ENCODE measurements at places on chromosomes 3 and 15.

GRCh38 chr15:35243758-35244157, 158.7 kb upstream of the NANOGP8 start:
- no peak for DNase-seq

GRCh38 chr15:41827290-41827879, 507 bp upstream of the JMJD7 start:
- no peak for DNase-seq

- DNase-seq: no peak
These were observed 30.7 kb upstream of the CYP11A1 start for GRCh38 chr15:74398183-74398582.

DNA sequence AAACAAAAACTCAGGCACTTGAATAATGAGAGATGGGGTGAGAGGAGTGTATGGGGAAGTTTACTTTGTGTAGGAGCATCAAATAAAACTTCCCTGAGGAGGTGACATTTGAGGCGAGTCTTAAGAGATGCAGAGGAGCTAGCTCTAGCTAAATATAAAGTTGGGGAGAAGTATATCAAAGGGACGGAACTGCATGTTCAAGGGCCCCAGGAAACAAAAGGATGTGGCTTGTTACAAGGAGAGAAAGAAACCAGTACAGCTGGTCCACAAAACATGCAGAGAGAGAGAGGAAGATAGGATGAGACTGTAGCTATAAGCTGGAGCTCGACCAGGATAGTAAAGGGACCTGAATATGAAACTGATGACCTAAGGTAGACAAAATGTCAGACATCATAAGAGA, 17.6 kb downstream of the FEZF2 start:
- DNase-seq: no peak

GRCh38 chr15:64673866-64674265, 101.5 kb downstream of the RBPMS2 start:
- no peak for DNase-seq

DNA sequence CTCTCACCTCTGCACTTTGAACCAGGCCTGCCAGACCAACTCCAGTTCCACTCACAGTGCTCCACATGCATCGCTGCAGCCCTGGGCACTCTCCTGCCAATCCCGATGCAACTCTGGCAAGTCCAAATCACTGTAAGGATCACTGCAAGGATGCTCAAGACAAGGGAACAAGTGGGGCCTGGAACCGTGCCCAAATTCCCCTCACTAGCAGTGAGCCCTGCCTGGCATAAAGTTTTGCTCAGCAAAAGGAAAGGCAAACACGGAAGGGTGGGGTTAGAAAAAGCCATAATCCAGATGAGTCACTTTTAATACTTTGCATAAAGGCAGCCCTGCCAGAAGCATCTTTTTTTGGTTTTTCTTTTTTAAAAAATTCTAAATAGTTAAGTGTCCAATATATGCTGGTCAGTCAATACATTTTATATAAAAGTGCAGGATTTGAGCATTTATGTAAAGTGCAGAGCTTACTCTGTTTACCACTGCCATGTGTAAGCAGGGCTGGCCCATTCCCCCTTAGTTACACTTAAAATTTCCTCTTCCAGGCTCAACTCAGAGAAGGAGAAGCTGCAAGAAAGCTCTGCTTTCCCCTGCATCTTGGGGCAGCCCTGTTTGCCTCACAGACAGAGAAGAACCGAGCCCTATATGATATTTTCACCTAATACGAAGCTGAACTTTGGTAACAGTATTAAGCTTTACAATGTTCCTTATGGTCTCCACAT, 102.2 kb downstream of the CD47 start:
- DNase-seq: peak; percentile 13

DNA sequence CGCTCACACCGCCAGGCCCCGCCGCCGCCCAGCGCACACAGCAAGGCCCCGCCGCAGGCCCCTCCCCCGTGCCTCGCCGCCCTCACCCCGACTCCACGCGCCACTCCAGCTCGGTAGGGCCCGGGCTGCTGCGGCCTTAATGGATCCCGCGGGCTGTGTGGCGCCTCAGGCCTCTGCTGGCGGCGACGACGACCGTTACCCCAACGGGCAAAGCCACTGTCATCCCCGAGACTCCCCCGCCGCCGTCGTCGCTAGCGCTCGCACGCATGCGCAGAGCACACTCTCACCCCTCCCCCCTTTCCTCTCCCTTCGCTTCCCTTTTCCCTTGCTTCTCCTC, at the start of gene MSL2:
MSL2 (minus strand) TSS at position 272 of the 337 bp plus-strand sequence. CDS start 1,222 bp downstream, outside the sequence.
- peak; percentile 75 for DNase-seq

GRCh38 chr15:89490081-89490813, 6.1 kb downstream of the RHCG start:
- DNase-seq: no peak

GRCh38 chr15:70504299-70504951, 258.9 kb downstream of the UACA start:
- DNase-seq: peak; percentile 72

- DNase-seq: no peak
These were observed at the start of gene ATP2B2 for GRCh38 chr3:10505050-10505790. Gene ATP2B2, minus strand, starts transcription at chr3:10505586. Its CDS starts 56,043 bp downstream, at chr3:10449543.

DNA sequence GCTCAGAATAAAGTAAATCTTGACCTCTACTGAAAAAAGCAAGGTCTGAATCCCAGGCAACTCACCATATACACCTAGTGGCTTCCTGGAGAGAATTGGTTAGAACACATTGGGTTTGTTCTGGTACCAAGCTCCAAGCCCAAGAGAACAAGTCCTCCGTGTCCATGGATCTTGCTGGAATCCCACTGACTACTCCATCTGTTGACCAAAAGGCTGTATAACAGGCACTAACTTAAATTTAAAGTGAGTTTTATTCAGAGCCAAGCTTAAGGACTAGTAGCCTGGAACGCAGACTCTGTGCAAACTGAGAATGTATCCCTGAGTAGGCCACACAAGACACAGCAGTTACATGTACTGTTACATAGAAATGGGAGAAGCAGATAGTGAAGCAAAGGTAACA, 342.1 kb upstream of the LRRC3B start:
- DNase-seq: no peak

DNA sequence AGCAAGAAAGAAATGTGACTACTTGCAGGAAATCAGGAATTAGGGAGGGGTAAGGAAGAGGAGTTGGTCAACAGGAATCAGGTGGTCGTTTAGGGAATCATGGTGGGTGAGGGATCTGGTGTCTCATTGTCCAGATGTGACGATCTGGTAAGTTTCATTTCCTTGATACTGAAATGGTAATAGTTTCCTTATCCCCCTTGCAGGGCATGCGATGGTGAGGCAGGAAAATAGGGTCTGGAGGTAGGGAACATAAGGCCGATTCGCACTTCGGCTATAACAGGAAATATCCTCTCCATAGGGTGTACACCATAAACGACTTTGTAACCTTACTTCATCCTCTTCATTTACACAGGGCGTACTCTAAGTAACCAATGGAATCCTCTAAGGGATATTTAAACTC, 574 bp upstream of the LRRC34 start:
- no peak for DNase-seq

DNA sequence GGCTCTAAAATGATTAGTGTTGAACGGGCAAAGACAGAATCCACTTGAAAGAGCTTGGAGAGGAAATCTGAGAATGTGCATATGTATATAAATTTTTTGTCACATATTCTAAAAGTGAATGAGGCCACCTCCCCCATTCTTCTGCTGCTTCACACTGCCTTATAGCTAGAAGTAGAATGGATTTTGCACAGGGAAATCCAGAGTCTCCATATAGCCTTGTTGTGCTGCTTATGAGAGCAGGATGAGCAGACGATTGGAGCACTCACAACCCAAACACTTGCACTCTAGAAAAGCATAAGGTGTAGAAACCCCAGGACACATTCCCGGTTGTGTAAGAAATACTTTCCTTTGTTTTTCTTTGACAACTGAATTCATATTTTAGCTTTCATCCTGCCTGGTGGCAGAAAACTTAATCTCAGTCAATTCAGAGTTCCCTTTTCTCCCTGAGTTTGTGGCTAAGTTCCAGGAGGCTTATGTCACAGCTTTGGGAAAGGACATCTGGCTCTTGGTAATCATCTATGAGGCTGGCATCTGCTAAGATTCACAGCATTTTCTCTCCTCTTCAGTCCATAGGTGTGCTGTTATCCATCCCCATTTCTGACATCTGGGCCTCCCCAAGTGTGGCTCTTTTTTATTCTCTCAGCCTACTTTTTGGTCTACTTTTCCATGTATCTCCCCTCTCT, 188.4 kb upstream of the PFN2 start:
- DNase-seq: no peak

GRCh38 chr3:159208050-159208449, 406.2 kb downstream of the MFSD1 start:
- DNase-seq: no peak

DNA sequence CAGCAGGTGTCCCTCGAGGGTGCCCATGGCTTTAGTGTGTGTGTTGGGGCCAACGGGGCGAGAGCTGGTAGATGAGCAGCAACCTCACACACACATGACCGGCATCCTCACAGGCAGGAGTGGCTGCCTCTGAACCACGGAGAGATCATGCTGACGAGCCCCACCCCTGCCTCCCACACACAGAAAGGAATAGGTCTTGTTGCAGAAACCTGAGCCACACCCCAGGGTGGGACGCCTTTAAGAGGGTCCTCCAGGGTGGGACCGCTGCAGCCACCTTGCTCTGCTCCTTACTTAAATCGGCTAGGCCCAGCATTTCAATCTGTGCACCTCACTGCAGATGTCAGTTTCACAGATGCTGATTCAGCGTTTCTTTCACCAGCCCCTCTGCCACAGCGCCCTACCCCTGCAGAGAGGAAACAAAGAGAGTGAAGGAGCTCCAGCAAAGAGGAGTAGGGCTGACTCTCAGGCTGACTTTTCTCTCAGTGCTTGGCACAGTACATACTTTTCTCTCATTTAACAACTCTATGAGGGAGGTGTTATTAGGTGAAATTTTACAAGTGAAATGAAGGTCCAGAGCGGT, 61.2 kb upstream of the EPHB3 start:
- no peak for DNase-seq

- DNase-seq: no peak
These were observed 23.6 kb downstream of the SETD5 start for GRCh38 chr3:9420850-9421549.

GRCh38 chr15:92770641-92771040, 115.1 kb upstream of the FAM174B start:
- DNase-seq: no peak

DNA sequence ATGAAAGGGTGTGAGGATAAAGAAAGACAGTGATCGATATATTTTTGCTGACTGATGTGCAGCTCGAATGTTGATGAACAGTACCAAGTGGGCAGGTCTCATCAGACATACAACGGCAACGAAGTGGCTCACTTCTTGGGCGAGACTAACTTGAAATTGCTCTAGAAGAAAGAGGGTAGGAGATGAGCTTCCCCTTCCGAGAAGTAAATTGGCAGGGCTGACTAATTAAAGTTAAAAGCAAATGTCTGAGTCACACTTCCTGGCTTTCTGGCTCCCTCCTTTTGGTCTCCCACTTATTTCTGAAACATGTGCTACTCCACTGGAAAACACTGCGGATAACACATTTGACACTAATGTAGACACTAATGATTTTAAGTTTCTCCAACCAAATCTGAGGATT, 228.3 kb downstream of the ABHD5 start:
- DNase-seq: no peak

GRCh38 chr3:141368925-141369794, 856 bp downstream of the ZBTB38 start:
- no peak for DNase-seq

- DNase-seq: no peak
These were observed 26.1 kb upstream of the LOXL1 start for GRCh38 chr15:73900095-73900712.

DNA sequence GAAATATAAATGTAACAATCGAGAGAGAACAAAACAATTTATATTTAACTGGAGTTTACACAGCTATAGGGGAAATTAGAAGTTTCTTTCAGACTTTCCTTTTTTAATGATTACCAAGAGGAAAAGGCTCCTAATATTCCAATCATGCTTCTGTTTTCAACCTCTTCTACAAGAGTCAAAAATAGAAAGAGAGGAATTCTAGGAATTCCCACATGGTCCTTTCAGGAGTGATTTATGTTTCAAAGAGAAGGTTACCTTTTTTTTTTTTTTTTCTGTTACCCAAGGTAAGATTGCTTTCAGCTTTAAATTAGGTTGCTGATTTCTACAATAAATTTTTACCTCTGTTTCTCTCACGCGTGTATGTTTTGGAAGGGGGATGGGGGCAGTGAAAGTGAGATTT, 355.3 kb upstream of the DCBLD2 start:
- DNase-seq: no peak

- no peak for DNase-seq
These were observed 97.9 kb upstream of the NANOGP8 start for GRCh38 chr15:35182841-35183479.

DNA sequence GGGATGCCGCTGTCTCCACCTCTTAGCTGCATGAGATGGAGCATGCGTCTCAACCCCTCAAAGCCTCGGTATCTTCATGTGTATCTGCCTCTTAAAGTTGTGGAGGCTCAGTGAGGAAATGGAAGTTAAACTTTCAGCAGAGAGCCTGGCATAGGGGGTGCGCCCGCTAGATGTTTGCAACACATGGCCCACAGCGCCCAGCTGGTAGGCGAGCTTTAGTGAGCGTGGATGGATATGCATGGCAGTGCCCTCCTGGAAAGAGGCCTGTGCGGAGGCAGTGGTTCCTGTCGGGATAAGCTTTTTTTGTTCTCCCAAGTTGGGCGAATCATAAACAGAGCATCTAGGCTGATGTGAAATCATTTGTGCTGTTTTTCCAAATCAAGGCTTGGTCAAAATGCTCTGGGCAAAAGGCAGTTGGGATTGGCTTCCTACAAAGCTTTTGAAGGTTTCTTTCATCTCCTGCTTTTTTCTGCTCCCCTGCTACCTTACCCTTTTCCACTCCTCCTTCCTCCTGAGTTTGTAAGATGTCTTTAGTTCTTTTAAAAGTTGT, 272.4 kb upstream of the TPM1 start:
- DNase-seq: no peak

DNA sequence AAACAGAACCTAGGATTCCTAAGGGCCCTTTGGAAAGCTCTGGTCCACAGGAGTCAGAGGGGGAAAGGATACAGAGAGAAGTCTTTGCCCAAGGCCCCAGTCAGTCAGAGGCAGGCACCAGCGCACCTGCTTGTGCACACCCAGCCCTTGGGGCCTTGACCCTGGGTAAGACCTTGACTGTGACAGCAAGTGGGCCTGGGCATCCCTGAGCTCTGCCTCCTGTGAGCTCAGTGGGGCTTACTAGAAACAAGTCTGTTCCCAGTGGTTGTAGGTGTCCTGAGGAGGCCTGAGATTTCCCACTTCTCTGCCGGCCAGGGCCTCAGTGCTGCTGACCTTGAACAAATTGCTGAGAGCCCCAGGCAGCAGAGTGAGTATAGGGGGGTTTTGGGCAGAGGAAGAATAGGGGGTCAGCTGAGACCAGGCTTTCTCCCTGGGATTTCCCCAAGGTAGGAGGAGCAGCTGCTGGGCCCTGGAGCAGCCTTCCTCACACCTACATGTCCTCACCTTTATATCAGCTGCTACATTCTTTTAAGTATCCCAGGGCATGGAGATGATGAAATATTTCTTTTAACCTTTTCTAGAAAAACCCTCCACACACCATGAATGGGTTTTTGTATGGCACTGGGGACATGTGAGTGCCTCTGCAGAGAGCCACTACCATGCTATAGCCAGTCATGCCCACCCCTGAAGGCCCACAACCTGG, 9.7 kb upstream of the DAG1 start:
- DNase-seq: no peak
